ENCODE measurements at places on chromosomes 4 and X.

- no peak for DNase-seq
Measured at GRCh38 chr4:83704786-83705185, 168.9 kb downstream of the GPAT3 start.

GRCh38 chr4:81491943-81492342, 20.2 kb upstream of the RASGEF1B start:
- peak; percentile 91 for DNase-seq

GRCh38 chrX:106931831-106932491, 11.8 kb downstream of the CLDN2 start:
- DNase-seq = no peak

- no peak for DNase-seq
Measured at GRCh38 chr4:97866821-97867556, 276.3 kb downstream of the STPG2 start.

DNA sequence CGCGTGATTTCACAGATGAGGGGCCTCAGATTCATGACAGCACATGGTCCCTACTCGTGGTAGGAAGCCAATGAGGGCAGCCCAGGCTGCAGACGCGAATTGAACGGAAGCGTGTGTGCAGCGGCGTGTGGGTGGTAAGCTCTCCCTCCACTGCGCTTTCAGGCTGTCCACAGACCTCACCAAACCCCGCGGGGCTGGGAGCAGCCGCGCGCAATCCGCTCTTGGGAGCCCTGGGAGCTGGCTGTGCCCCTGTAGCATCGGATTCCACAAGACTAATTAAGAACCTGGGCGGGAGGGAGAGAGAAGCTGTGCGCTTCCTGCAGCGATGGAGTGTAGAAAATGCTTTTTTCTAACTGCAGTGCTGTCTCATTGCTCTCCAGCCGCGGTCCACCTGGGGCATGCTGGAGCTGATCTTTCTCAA, 134.9 kb downstream of the STOX2 start:
- DNase-seq = no peak

DNA sequence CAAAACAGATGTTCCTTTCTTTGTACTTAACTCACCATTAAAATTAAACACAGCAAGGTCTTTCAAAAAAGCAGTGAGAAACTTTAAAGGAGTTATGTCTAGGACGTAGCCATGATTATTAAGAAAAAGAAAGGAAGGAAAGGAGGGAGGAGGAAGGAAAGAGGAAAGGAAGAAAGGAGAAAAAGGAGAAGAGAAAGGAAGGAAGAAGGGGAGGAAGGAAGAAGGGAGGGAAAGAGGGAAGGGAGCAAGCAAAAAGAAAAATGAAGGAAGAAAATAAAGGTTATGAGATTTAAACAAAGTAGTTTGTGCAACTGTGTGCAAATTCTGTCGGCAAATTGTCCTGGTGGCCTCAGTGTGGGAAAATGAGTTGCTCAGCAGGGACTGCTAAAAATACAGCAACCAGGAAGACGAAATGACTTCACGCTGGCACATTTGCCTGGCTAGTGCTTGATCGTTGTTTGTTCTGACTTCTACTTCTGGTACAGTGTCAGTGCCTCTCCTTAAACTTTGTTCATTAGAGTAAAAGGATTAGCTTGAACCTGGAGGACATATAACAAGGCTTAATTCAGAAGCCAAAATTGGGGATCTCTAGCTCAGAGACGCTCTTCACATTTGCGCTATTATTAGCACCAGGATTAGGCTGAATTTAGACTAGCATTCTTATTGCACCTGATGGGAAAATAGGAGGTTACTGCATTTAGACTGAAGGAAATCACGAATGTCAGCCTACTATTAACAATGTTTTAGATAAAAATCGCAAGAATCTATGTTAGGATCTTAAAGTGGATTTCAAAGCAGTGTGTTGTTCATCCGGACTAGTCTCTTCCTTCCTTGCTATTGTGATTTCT, 81.2 kb downstream of the DCK start:
- no peak for DNase-seq

GRCh38 chr4:4899202-4899925, 39.9 kb downstream of the MSX1 start:
- DNase-seq = no peak

GRCh38 chr4:33073811-33074210, 2353.6 kb downstream of the PCDH7 start:
- DNase-seq = no peak

DNA sequence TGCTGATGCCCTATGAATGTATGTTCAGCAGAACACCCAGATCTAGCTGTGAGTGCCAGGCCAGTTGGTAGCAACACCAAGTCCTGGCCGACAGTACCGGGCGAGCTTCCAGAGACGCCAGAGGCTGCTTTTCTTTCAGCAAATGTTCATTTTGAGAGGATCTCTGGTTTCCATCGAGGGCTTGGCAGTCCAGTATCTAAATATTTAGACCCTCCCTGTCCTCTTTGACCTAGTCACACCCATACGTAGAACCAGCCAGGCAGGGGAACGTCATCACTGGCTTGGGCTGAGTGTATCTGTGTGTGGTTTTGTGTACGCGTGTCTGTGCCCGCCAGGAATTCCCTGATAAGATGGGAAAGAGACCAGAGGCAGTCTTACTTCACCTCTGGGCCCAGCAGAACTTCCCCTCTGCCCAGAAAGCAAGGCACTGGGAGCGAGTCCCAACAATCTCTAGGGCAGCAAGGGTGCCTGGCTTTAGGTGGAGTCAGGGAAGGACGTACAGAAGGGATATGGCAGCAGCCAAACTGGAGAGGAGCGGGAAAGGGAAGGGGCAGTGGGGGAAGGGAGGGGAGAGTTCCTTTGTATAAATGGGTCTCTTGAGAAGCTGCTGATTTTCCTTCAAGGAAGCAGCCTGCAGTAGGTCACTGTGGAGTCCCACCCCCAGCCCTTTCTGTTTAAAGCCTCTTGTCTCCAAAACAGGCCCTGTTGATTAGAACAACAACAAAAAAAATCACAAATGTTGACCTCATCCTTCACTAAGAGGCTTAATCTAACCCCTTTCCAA, 15.0 kb upstream of the ELF4 start:
- no peak for DNase-seq

GRCh38 chr4:3607690-3608552, 75.7 kb upstream of the LRPAP1 start:
- DNase-seq = no peak

- no peak for DNase-seq
Measured at GRCh38 chr4:111405989-111406388, 739.3 kb upstream of the FAM241A start.

- DNase-seq = peak; percentile 8
Measured at GRCh38 chrX:20217271-20217670, 49.4 kb downstream of the RPS6KA3 start.

- DNase-seq = no peak
Measured at GRCh38 chr4:129230846-129231245, 134.9 kb downstream of the C4orf33 start.

DNA sequence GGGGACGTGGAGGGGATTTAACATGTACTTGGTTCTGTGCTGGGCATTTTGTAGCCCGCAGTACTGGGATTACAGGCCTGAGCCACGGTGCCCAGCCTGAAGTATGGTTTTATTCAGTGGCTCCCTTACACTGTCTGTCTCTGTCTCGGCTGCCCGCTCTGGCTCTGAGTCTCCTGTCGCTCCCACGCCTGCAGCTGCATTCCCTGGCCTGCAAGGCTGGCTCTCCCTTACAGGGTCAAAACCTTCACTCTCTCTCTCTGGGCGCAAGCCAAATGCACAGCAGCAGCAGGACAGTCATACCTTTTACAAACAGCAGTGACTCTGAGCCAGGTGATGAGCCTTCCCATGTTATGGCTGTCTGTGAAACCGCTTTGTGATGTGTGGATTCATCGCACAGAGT, 72.1 kb downstream of the HTRA3 start:
- no peak for DNase-seq

GRCh38 chr4:6280365-6280996, 10.8 kb downstream of the WFS1 start:
- no peak for DNase-seq

GRCh38 chr4:70801265-70801809, 38.4 kb downstream of the GRSF1 start:
- DNase-seq = no peak

GRCh38 chr4:159410076-159410777, 307.3 kb downstream of the RAPGEF2 start:
- no peak for DNase-seq

- no peak for DNase-seq
Measured at GRCh38 chr4:141932490-141932889, 296.1 kb downstream of the IL15 start.

- DNase-seq = no peak
Measured at GRCh38 chr4:74805601-74806000, 11.3 kb upstream of the BTC start.

GRCh38 chrX:109656774-109657173, 31.8 kb upstream of the KCNE5 start:
- no peak for DNase-seq

- DNase-seq = no peak
Measured at GRCh38 chr4:90799895-90800294, 672.7 kb downstream of the CCSER1 start.

- DNase-seq = peak; percentile 53
Measured at GRCh38 chr4:89158884-89159503, 47.7 kb downstream of the TIGD2 start.

- DNase-seq = no peak
Measured at GRCh38 chr4:6466756-6467381, 5.5 kb downstream of the PPP2R2C start.

DNA sequence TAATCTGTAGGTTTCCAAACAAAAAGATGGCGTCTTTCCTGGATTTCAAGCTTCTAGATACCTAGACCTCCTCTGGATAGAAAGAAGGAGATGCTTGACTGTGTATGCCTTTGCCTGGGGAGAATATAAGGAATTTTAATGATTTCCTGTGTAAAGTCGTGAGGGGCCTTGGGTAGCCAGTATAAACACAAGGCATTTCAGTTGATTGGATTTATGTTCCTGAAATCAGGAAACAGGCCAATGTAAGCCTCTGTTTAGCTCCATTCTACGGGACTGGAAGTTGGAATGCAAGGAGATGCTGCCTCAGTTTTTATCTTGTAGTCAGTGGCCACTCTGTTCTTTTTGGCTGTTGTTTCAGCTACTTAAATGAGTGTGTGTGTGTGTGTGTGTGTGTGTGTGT, 137.2 kb downstream of the GUCY2F start:
- no peak for DNase-seq

- no peak for DNase-seq
Measured at GRCh38 chrX:85111347-85111746, 107.7 kb downstream of the APOOL start.

- DNase-seq = no peak
Measured at GRCh38 chr4:164924670-164925238, 47.8 kb downstream of the APELA start.

GRCh38 chrX:65695849-65696449, 28.5 kb downstream of the MSN start:
- peak; percentile 35 for DNase-seq

DNA sequence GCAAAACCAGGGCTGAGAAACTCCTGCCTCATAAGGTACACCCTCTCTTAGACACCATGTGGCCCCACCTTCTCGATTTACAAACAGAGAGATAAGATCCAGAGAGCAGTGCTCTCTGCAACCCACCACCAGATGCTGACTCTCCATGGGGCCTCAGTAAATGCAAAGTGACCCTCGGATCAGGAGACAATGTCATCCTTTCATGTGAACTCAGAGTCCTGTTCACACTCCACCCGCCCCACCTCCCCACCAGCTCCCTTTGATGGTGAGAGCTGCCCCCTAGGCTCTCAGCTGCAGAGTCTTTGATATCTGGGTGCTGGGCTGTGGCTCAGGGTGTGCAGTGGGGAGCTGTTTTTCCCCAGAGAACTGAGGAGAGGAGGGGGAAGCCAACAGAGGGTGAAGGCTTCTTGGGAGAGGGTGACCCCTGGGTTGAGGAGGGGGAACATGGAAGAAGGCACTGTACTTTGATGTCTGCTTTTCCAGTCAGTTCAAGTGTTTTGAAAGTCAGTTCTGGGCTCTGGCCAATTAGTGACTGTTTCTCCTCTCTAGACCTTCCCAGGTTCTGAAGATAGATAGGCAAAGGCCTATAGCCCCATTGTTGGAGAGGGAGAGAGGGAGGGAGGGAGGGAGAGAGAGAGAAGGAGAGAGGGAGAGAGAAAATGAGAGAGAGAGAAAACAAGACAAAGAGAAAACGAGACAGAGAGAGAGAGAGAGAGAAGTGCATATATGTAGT, 88.2 kb downstream of the SCD5 start:
- DNase-seq = no peak

GRCh38 chrX:12771445-12772069, 19.7 kb upstream of the PRPS2 start:
- DNase-seq = peak; percentile 73

GRCh38 chr4:11469650-11470437, 41.1 kb upstream of the HS3ST1 start:
- DNase-seq = no peak

GRCh38 chr4:52317981-52318380, 266.9 kb downstream of the SPATA18 start:
- no peak for DNase-seq

DNA sequence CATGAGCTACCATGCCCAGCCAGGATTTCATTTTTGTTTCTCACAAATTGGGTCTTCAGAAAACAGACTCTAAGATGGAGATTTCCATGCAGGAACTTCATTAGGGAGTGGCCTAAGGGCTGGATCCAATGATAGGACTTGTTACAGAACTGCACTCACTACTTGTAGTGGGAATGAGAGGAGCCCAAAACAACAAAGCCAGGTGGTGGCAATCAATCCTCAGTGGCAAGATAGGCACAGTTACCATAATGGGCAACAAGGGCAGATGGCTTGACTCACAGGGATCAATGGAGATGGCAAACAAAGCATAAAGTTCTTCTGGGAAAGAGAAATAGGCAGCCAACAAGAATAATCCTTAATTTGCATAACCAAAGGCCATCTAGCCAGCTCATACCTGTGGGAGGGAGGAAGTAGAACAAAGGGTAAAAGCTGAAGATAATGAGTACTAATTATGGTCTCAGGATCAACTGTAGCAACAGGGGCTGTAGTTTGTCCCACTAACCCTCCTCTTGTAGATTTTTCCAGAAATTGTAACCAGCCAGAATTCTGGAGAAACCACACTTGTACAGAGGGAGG, 72.8 kb upstream of the MAPK10 start:
- no peak for DNase-seq

DNA sequence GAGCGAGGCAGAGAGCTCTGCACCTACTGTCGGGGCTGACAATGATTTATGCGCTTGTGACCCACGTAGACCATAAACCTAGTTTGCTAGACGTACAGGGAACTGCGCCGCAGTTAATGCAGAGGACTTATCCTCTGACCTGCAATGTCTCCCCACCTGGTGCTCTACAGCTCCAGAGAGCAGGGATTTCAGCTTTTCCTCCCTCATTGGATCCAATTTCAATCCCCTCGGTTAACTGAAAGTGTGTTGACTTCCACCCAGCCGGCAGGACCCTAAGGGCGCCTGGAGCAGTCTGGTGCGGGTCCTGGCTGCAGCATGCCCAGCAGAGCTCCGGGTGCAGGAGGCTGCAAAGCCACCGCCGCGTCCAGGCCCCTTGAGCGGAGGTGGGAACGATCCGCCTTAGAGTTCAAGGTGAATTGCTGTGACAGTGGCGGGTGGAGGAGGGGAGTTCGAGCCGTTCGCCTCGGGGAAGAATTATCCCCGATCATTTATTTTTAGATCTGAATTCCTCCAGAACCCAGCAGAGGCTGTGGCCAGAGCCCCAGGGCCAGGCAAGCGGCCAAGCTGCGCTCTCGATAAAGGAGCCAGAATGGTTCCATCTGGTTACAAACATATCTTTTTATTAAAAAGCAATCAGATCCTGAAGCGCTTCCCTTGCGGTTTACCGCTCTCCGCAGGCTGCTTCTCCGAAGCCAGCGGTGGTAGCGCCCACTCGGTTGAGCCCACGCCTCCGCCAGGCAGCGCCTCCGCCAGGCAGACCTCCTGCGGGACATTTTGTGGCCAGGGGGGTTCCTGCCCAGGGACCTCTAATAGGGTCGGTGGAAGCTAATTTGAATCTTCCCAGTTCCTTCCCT, 66.0 kb downstream of the FBXO8 start:
- DNase-seq = no peak

- DNase-seq = no peak
Measured at GRCh38 chr4:123256901-123257300, 139.7 kb upstream of the SPRY1 start.

Data from CD4-positive, alpha-beta T cell treated with Interleukin-17A for 1 hour (primary cell).